Renal pelvis (tissue), 12 donors: ENCODE measurements at places on chromosomes 5 and 9. TPM values are rescaled to one million over a fixed set of nuclear protein-coding genes. Genes with fewer than 3 reads are reported as not detected.

The NSUN2 gene
- polyA plus RNA-seq: 61.8 TPM

GRCh38 chr5:178288401-178289368, 56.1 kb upstream of the PHYKPL start:
- no peak for DNase-seq

- peak; percentile 90 for DNase-seq
Measured at GRCh38 chr9:85425153-85425611, 316.6 kb downstream of the AGTPBP1 start.

DNA sequence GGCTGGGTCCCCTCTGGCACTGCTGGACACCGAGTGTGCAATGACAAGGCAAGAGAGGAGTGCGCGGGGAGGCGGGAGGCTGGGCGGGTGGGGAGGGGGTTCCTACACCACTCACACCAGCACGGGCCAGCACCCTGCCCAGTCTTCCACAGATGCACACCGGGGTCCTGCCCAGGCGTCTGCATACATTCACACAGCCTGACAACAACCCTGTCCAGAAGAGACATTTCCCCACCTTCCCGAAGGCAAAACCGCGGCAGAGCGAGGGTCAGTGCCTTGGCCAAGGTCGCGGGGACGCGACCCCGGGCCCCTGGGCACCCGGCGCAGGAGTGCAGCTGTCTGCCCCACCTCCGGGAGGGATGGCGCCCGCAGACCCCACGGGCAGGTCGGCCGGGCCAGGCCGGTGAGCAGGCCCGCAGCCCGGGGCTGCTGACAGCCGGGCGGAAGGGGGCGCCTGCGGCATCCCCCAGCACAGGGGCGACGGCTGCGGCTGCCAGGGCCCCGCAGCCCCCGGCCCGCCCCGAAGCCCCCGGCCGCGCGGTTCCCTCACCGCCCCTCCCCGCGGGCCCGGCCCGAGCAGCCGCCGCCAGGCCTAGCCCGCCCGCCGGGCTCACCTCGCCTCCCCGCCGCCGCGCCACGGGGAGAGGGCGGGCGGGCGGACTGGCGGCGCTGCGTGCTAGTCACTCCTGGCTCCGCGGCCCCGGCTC, 496 bp downstream of the MAPK9 start:
- DNase-seq: no peak

DNA sequence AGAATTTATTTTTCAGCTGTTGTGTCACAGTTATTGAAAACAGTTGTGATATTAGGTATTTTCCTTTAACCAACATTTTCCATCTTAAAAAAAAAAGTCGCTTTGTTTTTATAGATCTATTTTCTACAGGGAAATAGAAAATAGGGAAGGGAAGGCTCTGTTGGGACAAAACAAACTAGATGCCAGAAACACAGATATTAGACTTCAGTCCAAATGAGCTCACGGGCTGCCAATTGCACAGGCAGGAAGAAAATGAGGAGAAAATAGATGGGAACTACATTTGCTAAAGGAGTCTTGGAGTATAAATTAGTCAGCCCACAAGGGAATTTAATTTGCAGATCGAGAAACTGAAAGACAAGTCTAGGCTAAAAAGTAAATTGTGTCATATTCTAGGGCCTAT, 21.4 kb upstream of the ISOC1 start:
- DNase-seq: no peak

DNA sequence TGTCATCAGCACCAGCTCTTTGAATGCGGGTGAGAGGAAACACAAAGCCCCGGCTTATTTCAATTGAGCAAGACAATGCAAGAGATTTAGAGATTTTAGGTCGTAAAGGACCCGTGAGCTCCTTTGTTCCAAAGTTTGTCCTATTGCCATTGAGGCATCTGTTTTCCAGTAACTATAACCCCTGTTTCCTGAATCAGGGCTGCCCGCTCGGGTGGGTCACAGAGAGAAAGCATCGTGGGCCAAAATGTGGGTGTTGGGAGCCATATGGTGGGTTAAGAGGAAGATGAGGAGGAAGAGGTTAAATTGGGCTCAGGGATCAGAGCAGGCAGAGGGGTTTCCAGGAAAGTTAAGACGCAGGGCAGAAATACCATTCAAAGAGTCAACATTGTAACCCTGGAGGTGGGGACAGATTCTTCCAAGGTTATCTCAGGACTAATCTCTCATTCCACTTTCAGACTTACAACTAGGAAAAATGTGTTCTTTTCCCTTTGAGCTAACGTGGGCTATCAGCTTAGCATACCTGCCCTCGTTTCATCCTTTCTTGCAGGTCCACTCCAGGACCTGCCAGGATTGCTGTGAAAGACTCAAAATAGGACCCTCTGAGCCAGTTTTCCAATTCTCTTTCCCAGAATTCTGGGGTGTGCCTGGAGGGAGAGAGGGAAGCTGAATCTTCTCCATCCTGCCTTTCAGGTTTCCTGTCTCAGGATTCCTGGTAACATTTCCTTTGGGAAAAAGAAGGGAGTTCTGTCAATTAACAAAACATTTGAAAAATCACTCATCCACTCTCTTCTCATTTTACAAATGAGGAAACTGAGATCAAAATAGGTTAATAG, 95.5 kb upstream of the TAF11L2 start:
- no peak for DNase-seq

DNA sequence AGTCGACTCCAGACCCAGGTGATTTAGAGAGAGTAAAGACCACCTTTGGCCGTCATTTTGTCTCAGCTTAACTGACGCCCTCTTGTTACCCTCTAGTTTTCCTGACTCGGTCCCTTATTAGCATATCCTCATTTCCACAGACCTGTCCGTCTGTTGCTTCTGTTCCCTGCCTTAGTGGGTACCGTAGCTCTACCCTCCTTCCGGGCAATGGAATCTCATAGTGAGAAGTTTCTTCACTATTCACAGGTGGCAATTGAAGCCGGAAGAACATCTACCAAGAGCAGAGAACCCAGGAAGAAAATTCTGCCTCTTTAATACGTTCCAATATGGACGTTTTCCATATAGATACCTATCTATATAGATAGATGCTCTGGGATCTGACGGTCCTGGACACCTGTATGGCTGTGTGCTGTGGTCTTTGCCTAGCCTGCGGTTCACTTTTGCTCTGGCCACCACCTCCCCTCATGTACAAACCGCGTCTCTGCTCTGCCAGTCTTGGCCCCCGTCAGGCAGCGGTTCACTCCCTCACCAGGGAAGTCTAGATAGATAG, 652 bp upstream of the TMEM161B start:
- peak; percentile 16 for DNase-seq

DNA sequence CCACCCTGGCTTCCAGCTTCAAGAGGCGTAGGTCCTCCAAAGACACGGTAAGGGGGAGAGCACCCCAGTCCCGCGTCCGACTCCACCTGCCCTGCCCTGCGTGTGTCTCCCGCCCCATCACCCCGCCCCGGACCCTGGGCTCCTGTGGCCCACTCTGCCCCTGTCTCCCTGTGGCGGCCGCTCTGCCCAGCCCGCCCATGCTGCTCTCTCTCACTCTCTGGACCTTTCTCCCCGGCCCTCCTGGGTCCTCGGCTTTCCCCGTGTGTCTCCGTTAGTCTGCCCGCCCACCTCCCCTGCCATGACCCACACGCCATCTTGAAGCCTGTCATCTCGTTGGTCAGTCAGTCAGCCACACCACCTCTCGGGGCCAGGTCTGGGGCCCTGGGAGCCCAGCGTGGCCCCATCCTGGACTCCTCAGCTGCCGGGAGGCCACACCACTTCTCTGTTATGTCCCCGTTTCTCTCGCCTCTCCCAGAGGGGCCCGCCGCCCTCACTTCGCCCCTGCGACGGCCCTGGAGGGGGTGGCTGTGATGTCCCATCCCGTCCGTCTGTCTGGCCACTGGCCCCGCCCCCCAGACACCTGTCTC, 4.5 kb downstream of the LRRC26 start:
- DNase-seq: no peak

- DNase-seq: no peak
Measured at GRCh38 chr5:24331531-24331930, 313.2 kb downstream of the CDH10 start.

DNA sequence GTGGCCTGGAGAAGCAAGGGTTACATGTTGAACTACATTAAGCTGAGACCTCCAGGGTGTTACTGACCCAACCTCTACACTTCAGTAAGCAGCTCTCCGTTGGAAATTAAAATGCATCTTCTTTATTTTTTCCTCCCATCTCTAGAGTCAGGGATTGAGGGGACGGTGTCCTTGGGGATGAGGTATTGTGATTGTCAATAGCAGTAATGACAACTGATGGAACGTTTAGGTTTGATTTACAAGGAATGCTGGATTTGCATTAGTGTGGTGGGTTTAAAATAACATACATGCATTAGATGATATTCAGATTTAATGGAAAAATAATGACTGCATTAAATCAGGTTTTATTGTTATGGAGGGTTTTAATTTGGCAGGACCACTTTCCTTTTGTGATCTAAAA, 82.9 kb upstream of the NTRK2 start:
- no peak for DNase-seq

- DNase-seq: no peak
Measured at GRCh38 chr5:140575309-140575708, 10.7 kb downstream of the SLC35A4 start.
